ENCODE measurements at places on chromosomes 2 and 18. TPM values are rescaled to one million over a fixed set of nuclear protein-coding genes. Genes with fewer than 3 reads are reported as not detected.

DNA sequence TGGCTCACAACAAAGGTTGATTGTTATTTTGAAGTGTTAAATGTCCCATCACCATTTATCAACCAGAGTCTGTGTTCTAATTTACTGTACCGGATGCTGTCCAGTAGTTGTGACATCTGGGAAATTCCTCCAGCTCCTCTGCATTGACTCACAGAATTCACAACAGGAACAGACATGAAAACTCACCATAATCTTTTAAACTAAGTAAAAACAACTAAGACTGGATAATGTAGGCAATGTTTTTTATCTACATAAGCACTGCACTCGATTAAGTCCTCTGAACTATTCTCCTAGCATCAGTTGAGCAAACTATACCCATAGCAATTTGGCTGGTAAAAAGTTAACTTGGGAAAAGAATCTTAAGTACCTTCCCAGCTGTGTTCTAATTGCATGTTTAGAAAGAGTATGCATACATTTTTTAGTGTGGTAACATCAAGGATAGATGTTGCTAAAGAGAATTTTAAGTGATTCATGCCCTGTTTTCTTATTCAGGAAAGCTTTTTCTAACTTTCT is 42.9 kb upstream of the MYO1B start:
- peak; percentile 62 for DNase-seq
- no peaks in the 10 kb centered on the region for H3K27me3 ChIP-seq
- no peak overlapping the region for H3K27ac ChIP-seq
- no peak overlapping the region for H3K4me3 ChIP-seq
- H3K36me3 ChIP-seq, result no peaks in the 10 kb centered on the region
- peaks cover 9% of the 10 kb centered on the region for H3K4me1 ChIP-seq

GRCh38 chr18:36312806-36313395 is 15.4 kb downstream of the FHOD3 start:
- no peak overlapping the region for H3K27ac ChIP-seq
- H3K36me3 ChIP-seq, result no peaks in the 10 kb centered on the region
- no peak for DNase-seq

INHA gene
- total RNA-seq, result not detected

SEMA4F gene
- 3.8 TPM for total RNA-seq
